T-cell (primary cell): ENCODE measurements at places on chromosomes 12 and 14.

GRCh38 chr14:78107166-78107565 is 63.0 kb upstream of the NRXN3 start:
- no peak for DNase-seq

GRCh38 chr14:68695326-68695768 is 97.5 kb downstream of the ZFP36L1 start:
- no peak for DNase-seq

- DNase-seq: peak; percentile 78
Observed at GRCh38 chr12:6788972-6789924, at the start of gene CD4. Gene CD4 (plus strand): TSS chr12:6789528. CDS start chr12:6800139, 10,611 bp downstream.

DNA sequence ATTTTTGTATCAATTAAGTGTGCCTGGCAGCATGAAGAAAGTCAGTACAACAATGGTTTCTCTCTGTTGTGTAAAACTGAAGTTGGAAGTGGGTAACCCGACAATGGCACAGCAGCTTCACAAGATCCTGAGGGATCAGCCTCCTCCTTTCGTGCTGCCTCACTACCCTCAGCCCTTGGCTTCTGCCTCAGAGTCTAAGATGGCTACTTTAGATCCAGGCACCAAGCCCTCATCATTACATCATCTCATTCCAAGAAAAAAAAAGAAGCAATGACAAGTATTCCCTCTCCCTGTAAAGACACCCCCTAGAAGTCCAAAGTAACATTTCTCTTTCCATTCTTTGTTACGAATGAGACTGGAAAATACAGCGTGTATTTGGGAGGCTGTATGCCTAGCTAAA is 92.6 kb downstream of the DNAI7 start:
- DNase-seq: no peak

- DNase-seq: no peak
Observed at GRCh38 chr14:76309572-76310162, 66.3 kb upstream of the ESRRB start.
